ENCODE measurements at places on chromosomes 12 and 14.

- no peak for DNase-seq
These were observed 16.3 kb downstream of the RAPGEF3 start for GRCh38 chr12:47742253-47742825.

DNA sequence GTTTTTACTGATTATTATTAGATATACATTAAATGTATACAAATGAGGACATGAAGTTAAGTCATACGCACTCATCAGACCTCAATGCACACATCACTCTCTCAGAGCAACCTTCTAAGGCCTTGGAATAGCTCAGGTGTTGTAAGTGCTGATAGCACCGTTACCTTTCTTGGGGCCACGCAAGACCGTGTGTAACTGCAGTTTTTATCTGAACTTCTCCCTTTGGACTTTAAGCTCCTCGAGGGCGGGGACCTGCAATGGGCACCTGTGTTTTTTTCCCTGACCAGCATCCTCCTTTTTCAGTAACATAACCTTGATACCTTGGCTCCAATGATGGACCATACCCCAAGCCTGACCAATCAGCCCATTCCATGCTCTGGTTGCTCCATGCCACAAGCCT, 136.5 kb upstream of the TMCC3 start:
- DNase-seq: no peak

- DNase-seq: no peak
These were observed 111.4 kb upstream of the TMEM132C start for GRCh38 chr12:128155571-128155970.

- DNase-seq: no peak
These were observed 6.6 kb downstream of the CACNA2D4 start for GRCh38 chr12:1911598-1912575.

DNA sequence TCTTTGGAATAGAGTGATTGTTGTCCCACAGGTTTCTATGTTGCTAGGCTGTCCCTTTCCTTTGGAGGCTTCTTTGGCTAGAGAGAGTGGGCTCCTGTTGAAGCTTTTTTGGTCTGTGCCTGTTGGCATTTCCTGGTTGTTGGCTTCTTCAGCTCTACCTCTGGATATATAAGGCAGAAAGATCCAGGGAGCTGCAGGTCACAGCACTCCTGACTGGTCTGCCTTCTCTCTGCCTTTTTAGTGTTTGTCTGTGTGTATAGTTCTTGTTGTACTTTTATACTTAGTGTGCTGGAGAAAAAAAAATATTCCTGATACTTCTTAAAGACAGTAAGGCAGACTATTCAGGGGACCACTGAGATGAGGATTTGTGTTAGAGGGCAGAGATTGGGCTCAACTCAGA, 202.7 kb downstream of the FBXL14 start:
- DNase-seq: no peak

- no peak for DNase-seq
These were observed 66.7 kb upstream of the ATP2B1 start for GRCh38 chr12:89775063-89775985.

- DNase-seq: no peak
These were observed 279.9 kb upstream of the FAR2 start for GRCh38 chr12:28869197-28869596.

DNA sequence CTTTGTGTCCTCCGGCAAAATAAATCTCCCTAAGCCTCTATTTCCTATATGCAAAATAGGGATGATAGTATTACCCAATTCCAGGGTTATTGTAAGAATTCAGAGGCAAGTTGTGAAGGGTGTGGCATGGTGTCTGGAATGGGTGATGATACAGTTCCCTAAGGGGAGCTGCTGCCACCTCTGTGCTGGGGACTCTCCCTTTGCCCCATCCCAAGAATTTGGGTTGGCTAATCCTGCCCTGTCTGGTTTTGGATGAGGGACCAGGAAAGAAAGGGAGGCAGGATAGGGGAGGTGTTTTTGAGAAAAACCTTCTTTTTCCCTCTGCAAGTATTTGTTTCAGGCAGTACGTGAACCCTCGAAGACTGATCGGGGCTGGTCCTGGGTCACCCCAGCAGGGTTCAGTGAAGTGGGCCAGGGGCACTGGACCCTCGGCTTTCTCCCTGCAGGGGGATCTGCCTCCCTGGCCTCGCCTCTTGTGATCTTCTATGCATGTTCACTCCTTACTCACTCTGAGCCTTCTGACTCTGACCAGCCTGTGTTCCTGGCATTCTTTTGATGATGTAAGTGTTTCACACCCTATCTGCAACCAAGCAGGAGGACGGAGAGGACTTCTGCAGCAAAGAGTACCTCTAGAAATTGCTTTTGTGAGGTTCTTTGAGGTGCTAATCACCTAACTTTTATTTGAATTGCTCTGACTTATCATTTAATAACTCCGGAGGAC, 60.8 kb downstream of the RASSF3 start:
- DNase-seq: no peak

DNA sequence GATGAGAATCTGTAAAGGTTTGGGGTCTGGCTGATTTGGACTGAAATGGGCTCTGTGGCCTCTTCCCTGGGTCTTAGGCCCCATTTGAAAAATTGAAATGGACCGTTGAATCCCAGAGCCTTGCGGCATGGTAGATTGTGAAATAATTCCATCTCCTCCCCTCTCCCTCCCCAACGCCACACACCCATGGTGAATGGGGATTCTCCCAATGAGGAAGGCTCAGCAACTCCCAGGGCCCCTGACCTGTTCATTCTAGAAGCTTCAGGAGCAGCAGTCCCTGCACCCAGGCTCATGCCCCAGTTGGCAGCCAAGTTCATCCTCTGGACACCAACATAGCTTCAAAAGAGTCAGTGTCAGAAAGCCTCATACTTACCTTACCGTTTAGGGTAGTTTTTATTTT, 217.4 kb downstream of the ZFP36L1 start:
- DNase-seq: no peak

DNA sequence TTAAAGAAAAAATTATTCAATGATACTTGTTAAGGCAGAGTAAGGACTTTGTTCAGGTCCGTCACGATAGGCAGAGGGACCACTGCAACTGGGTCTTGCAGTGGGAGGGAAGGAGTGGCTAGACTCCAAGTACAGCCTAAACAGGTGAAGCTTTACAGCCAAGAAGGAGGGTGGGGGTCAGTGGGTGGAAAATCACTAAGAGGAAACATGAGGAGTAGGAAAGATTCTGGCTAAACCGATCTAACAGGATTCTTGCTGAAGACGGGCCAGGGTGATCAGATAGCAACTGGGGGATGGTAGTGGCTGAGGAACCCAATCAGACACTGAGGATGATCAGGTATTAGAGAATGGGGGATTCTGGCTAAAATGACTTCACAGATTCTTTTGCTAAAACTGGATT, 100.2 kb downstream of the TTC7B start:
- DNase-seq: no peak

- DNase-seq: no peak
These were observed 69.4 kb upstream of the PTPRQ start for GRCh38 chr12:80374615-80375014.

DNA sequence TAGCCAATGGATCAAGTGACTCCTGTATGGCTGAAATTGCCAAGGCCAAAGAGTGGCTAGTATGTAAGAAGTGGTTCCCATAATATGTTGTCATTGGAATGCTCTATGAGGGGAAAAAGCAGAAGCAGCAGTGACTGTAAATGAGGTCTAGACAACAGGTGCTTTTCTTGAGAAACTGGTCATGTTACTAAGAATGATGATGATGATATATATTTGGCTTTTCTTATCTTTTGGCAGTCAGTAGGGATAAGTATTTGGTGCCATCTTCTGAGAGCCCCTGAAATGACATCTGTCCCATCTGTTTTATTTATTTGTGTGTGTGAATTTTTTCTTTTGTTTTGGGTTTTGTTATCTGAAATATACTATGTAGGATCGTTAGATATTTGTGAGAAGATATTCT, 141.7 kb downstream of the SYT1 start:
- peak; percentile 4 for DNase-seq

DNA sequence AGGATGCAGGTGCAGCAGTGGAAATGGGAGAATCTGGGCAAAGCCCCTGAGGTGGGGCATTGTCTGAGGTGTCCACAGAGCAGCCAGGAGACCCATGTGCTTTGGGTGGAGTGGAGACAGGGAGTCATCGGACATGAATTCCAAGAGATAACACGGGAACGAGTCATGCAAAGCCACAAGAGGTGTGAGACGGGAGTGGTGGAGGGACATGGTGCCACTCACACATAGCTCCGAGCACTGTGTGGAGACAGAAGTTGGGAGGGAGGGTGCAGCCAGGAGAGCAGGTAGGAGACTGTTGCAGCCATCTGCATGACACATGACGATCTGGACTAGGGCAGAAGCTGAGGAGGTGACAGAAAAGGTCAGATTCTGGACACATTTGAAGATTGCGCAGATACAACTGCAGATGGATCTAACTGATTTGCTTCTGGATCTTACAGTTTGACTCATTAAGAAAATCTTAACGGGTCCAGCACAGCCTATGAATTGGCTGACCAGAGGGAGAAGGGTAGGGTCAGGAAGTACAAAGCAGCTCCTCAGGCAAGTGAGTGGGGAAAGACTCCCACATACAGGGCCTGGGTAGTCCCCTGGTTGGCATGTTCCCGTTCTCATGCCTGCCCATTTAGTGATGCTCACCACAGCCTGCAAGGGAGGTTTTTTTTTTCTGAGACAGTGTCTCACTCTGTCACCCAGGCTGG, 379.8 kb downstream of the FUT8 start:
- no peak for DNase-seq

GRCh38 chr14:62079038-62079437, 316.8 kb downstream of the SNAPC1 start:
- DNase-seq: no peak

GRCh38 chr14:95527387-95528002, 7.4 kb upstream of the GLRX5 start:
- DNase-seq: no peak

Measured in GM04503 (cell line).